Smooth muscle cell of the pulmonary artery (primary cell): ENCODE measurements at places on chromosomes 13 and 19. TPM values are rescaled to one million over a fixed set of nuclear protein-coding genes. Genes with fewer than 3 reads are reported as not detected.

Gene ZNF20
- 4.6 and 5.5 TPM in 2 replicates for total RNA-seq

Gene MAG
- not detected in 2 replicates for total RNA-seq

Gene RXFP2
- total RNA-seq, result not detected in 2 replicates

Gene C13orf46
- total RNA-seq, result 0.78 and 0.89 TPM in 2 replicates

Gene WDR88
- total RNA-seq, result not detected in 2 replicates

Gene ZNF729
- total RNA-seq, result not detected in 2 replicates
